ENCODE measurements at places on chromosomes 4 and X.

- no peak for DNase-seq
These were observed 105.8 kb upstream of the RPS6KA3 start for GRCh38 chrX:20372533-20372932.

GRCh38 chr4:125368146-125368545 lies 53.4 kb downstream of the FAT4 start:
- DNase-seq: no peak

- no peak for DNase-seq
These were observed 553 bp upstream of the MED28 start for GRCh38 chr4:17613761-17614415.

DNA sequence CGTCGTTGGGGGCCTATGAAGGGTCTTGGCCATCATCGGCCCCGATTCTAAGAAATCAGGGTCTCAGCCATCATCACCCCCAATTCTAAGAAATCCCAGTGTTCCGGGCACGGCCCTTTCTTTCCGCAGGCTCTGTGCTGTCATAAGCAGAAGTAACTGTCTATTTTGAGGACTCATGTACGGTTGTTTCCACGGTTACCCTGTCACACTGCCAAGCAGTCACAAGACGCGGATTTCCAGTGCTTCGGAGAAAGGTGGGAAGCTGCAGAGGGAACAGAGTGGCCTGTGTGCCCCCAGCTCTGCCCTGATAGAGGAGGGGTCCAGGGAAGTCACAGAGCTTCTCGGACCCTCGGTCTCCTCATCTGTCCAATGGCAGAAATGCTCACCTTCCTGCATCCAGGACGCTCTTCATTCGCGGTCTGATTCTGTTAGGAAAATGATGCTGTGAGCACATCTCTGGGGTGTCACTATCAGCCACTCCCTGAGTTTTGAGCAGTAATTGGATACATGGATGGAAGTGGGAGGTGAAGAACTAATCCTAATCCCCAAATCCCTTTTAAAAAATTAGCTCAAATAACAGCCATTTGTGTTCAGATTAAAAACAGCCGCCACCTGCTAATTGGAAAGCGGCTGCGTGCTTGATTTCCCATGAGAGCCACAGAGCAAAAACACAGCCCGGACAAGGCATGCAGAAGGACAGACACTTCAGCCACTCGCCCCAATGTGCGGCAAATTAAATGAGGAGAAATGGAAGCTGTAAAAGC lies 73.1 kb downstream of the WFS1 start:
- peak; percentile 32 for DNase-seq

DNA sequence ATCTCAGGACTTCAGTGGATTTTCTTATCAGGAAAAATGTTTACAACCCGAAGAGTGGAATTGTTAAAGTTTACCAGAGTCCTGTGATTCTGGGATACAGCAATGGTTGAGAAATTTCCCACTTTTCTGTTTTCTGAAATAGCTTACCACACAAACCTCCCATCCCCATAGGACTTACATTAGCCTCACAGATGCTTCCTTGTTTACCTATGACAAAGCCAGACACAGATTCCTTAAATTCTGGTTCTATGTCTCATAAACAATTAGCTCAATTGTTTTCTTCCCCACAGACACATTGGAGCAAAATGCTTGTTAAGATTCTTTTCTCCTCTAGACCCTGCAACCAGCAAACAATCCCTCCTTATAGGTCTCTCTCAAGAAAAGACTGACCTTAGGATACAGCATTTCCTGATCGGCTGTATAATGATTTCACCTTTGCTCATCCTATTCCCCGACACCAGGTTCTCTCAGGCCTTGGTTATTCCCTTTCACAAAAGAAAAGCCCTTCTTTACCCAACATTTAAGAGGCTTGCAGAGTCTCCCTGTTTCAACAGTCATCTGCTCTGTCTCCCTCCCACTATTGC lies 886.2 kb downstream of the ARAP2 start:
- DNase-seq: no peak

DNA sequence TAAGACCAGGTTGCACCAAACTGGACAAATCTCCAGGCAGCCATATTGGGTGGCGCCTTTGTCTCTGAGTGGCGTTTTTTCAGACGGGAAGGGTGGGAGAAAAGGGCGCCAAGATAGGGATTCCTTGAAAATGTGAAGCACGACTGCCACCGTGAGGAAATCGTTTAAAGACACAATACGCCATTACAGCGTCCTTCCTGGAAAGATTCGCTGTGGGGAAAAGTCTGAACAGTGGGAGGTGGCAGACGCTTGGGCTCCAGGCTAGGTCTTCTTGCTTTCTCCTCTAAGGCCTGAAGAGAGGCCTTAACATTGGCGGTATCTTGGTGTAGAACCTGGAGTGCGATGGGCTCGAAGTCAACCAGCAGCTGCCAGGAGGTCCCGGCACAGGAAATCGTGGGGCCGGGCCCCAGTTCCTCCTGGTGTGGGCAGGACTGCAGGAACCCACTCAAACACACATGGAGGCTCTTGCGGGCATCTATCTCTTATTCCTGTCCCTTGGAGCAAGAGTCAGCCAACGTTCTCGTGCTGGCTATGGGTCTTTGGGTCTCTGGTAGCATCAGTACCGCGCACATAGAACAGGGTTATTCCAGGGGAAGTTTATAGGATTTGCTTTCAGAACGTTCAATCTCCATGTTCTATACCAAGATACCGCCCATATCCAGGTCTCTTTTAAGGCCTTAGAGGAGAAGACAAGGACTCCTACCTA lies 208.8 kb downstream of the OR13H1 start:
- DNase-seq: no peak

DNA sequence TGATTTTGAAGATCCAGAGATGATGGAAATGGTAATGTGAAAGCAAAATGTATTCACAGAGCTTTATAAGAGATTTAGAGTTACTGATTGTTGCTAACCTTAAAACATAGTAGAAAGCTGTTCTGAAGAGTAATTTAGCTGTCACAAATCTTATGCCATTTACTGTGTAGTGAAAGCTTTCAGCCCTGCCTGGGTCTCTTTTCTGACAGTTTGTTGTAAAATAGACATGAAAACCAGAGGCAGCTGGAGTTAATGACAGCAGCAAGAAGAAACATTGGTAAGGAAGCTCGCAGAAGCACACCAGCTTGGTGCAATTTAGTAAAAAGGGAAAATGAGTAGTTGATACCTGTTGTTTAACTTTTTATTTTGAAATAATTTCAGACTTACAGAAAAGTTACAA lies 21.1 kb downstream of the POLR2B start:
- DNase-seq: no peak

DNA sequence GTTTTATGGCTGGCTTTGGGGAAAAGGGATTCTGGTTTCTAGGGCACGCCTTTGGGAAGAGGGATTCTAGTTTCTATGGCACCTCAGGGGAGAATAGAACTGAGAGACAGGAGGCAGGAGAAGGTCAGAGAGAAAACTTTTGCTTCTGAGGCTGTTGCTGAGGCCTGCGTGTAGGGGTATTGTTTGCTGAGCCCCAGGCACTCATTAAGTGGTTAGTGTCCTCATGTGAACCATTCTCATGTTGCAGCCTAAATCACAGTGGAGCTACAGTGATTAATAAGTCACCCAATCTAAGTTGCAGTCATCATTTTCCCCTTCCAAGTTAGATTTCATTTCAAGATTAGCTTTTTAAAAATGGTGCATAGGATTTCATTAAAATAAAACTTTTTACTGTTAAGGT lies 29.0 kb downstream of the VCX3A start:
- no peak for DNase-seq

GRCh38 chrX:37666516-37666915 lies 19.1 kb upstream of the XK start:
- no peak for DNase-seq

DNA sequence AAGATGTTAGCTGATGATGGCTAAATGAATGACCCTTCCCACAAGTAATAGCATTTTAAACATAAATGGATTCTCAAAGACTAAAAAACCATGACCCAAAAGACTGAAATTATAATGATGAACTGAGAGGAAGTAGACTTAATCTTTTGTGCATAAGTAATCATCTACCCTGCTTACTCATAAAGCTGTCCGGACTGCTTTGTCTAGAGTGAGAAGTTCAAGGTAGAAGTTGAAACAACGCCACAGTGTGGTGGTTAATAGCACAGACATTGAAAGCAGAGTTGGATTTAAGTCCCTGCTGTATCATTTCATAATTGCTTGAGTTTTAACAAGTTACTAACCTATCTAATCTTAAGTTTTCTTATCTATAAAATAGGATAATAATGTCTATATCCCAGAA lies 346.6 kb downstream of the CENPC start:
- DNase-seq: no peak

- DNase-seq: no peak
These were observed 36.2 kb upstream of the UGDH start for GRCh38 chr4:39563346-39563847.

DNA sequence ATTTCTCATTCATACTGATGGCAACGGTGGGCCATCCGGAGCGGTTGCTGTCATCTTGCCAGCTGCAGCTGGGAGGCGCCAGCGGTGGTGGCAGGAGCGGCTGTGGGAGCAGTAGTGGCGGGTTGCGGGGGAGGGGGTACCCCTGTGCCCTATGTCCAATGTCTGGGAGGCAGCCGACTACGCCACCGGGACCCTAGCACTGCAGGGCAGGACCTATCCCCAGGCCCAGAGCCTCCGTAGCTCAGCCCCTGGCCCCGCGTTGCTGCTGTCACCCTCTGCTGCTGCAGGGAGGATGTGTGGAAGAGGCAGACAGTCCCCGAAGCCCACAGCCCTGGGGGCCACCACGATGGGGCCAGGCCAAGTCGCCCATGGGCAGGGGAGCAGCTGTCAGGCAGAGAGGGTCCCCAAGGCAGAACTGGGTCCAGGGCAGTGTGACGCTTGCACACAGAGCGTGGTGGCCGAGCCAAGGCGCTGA lies 10.0 kb upstream of the SPP1 start:
- DNase-seq: no peak

DNA sequence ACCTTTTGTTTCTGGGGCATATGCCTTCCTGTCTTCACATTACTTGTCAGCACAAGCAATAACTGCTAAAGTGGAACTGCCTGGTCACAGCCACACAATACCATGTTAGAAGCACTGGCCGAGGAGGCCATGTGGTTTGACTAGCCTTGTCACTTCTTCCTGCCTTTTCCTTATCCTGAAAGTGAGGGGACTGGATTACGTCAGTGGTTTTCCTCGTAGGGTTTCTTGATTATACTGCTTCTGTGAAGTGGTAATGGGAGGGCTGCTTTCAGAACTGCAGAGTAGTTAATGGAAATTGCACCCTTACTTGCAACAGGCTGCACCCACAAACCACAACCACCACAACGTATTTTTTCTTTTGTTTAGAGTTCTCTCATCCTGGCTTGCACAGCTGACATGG lies 26.6 kb downstream of the ZRSR2 start:
- DNase-seq: no peak

DNA sequence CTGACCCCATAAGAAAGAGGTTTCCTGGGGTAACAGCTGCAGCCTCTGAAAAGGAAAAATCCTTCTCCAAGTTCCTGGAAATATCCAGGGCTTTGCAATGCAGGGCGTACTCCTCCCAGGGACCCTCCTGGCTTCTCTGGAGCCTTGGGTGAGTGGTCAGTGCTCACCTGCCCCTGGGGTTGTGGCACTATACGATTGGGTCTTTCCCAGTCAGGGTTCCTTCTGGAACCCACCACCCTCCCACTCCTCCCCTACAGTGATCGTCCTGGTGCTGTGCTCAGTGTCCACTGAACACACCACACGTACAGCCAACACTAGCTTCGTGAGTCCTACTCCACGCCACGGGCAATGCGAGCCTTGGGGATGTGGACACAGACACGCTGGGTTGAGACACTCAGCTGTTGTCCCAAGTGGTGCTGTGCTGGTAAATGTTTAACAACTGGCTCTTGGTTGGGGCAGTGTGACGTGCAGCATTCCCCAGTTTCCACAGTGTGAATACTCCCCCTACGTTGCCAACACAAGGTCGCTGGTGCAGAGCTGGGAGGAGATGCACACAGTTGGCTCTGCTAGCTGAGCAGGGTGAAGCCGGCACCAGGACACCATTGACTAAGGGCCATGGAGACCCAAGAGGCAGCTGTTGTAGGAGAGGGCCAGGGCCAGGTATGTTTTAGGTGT lies 65.4 kb downstream of the HTRA3 start:
- DNase-seq: no peak

DNA sequence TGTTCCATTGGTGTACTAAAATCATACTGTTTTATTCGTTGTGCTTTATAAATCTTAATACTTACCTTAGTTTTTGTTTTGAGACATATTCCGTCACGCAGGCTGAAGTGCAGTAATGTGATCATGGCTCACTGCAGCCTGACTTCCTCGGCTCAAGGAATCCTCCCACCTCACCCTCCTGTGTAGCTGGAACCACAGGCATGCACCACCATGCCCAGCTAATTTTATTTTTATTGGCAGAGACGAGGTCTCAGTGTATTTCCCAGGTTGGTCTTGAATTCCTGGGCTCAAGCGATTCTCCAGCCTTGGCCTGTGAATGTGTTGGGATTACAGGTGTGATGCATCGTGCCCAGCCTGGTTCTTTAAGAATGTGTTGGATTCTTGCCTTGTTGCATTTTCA lies 24.4 kb upstream of the DCK start:
- DNase-seq: no peak

- no peak for DNase-seq
These were observed 57.1 kb upstream of the ADGRG2 start for GRCh38 chrX:19179389-19179788.

- no peak for DNase-seq
These were observed 242.3 kb downstream of the RPA4 start for GRCh38 chrX:97126020-97126419.

DNA sequence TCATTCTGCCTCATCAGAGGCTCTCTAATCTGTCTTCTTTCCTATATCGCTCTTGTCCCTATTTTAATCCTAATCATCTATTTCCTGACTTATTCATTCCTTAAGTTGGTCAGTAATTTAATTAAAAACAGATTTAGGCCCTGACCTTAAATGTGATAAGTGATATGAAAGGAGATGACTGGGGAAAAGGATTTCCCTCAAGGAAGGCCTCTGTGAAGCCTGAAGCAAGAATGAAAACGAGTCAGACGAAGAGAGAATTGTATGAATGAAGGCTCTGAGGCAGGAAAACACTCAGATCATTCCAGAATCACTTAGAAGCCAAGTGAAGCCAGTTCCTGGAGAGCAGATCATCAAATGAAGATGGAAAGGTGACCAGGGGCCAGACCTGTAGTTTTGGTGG lies 22.1 kb downstream of the PKD2 start:
- DNase-seq: no peak

GRCh38 chr4:183438458-183439113 lies 5.8 kb upstream of the CDKN2AIP start:
- no peak for DNase-seq

DNA sequence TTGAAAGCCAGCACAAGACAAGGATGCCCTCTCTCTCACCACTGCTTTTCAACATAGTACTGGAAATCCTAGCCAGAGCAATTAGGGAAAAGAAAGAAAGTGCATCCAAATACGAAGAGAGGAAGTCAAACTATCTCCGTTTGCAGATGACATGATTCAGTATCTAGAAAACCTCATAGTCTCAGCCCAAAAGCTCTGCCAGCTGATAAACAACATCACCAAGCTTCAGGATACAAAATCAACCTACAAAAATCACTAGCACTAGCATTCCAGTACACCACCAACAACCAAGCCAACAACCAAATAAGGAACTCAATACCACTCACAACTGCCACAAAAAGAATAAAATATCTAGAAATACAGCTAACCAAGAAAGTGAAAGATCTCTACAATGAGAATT lies 38.6 kb downstream of the COX7B2 start:
- no peak for DNase-seq

All from NCI-H1436 (cell line).